ENCODE measurements at places on chromosomes 2 and 18.

- DNase-seq, result no peak
Observed at GRCh38 chr2:240982821-240983281, 15.6 kb upstream of the SNED1 start.

DNA sequence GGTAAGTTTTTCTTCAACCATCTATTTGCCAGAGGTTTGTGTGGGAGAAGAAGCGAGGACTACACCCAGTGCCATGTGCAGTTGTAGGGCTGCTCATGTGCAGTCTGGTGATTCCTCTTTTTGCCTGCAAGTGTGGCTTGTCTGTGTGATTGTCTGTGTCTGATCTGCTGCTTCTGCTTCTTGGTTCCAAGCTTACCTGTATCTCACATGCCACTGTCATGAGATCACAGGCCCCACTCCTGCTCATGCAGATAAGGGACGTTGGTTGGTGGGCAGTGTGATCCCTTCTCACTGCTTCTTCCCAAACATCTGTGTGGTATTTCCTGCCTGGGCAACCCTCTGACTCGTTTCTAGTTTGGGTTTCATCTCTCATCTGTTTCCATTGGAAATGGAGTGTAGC lies 27.1 kb downstream of the RRM2 start:
- no peak for DNase-seq

GRCh38 chr2:53516650-53517049 lies 251.0 kb upstream of the CHAC2 start:
- DNase-seq, result no peak

DNA sequence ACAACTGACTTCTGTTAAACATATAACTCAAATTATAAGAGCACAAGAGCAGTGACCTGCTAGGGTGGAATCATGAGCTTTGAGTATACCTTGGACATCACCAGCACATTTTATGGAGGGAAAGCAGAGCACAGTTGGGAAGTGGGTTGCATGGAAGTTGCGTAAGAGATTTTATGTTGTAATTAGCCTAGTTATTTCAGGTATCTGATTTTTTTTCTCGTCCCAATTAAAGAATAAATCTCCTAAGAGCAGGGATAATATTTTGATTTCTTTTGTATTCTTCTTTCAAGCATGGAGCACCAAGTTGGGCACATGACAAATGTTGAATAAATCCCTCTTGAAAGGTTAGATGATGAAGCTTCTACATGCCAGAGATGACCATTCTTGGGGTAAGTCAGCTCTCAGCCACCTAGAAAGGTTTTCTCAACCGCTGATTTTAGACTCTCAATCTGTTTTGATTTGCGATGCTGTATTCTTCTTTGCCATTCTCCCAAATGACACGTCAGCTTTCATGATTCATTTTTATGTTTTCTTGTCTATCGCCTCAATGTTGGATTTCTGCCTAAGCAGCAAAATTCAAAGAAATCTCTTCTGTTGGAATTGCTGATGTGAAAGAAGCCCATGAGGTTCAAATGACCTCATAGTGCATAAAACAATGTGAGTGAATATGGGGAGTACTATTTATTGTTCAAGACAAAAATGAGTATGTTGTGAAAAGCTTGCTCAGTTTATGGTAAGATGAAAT lies 15.3 kb upstream of the FN1 start:
- no peak for DNase-seq

DNA sequence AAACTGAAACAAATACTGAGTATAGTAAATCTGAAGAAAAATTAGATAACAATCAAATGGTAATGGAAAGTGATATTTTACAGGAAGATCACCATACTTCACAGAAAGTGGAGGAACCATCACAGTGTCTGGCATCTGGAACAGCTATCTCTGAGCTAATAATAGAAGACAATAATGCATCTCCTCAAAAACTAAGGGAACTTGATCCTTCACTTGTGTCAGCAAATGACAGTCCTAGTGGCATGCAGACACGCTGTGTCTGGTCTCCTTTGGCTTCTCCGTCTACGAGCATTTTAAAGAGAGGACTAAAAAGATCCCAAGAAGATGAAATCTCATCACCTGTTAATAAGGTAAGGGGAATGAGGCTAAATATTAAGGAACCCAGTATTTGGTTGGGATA lies 56.1 kb downstream of the RIF1 start:
- no peak for DNase-seq

Measured in NCI-H2107 (cell line).